ENCODE measurements at places on chromosomes 7 and 10.

- peak; percentile 71 for DNase-seq
These were observed 75.8 kb downstream of the LSMEM1 start for GRCh38 chr7:112556633-112557032.

DNA sequence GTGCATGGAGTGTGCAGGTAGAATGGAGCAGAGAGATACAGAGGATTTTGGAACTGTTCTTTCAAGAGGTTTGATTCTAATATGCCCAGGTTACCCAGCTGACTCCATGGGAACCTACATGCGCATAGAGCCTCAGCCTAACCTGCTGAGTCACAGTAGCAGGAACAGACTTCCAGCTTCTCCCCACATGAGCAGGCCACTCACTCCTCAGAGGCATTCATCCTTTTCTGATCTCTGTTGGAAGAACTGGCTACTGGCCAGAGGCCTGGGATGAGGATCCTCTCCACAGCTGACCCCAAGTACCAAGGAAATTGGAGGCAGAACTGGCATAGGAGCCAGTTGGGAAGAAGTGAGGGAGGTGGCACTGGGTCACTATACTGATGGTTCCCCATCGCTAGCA is 17.9 kb upstream of the CCSER2 start:
- no peak for DNase-seq

DNA sequence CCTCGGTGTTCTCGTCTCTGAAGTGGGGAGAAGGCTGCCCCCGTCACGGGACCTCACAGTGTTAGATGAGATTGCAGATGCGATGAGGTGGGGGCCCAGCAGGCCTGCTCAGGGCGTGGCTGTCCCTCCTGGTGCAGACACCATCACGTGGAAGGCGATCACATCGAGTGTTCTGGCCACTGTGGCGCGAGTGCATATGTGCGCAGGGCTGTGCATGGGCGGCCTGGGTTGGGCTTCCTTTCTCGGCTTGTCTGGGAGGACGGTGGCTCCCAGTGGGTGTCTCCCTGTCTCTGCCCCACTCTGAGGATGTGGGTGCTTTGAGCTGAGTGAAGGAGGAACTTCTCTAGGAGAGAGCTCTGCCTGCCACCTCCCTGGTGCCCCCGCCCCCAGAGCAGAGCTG is 83.1 kb downstream of the LHPP start:
- peak; percentile 35 for DNase-seq

DNA sequence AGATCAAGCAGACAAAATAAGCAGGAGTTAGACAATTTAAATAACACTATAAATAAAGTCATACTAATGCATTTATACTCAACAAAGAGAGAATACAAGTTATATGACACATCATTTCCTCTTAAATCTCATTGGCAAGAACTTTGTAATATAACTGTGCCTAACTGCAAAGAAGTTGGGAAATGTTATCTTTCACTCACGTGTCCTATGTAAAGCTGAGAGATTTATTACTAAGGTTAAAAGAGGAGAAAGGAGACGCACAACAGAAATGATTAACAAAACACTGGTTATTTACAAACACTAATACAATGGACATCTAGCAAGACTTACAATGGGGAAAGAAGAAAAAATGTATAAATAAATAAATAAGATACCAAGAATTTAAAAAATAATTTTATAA is 12.7 kb upstream of the TMEM273 start:
- DNase-seq, result no peak

DNA sequence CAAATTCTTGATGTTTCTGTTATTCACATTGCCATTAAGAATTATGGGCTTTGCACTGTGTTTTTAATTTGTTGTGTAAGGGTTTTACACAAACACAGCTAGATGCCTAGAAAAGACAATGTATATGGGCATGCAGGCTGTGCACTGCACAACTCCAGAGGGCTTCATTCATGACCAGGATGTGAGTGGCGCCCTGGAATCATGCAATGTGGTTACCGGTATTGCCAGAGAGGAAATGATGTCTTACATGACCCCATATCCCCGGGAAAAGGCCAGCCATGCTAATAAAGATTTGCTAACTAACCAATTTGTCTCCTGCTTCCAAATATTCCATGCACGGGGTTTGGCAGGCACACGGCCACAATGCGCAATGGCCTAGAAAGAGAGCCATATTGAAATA is 16.9 kb downstream of the KCNMA1 start:
- DNase-seq, result peak; percentile 56

DNA sequence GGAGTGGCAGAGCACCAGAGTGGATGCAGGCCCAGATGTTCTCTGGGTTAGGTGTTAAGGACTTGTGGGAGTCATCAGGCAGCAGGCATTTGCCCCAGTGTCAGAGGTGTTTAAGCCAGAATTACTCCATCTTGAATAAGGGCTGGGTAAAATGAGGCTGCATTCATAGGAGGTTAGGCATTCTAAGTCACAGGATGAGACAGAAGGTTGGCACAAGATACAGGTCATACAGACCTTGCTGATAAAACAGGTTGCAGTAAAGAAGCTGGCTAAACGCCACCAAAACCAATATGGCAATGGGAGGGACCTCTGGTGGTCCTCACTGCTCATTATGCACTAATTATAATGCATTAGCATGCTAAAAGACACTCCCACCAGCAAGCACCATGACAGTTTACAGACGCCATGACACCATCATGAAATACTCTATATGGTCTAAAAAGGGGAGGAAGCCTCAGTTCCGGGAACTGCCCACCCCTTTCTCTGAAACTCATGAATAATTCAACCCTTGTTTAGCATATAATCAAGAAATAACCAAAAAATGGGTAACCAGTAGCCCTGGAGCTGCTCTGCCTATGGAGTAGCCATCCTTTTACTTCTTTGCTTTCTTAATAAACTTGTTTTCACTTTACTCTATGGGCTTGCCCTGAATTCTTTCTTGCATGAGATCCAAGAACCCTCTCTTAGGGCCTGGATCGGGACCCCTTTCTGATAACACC is 882 bp upstream of the LRRC61 start:
- DNase-seq, result no peak

GRCh38 chr10:127600479-127600878 is 51.4 kb downstream of the NPS start:
- DNase-seq, result peak; percentile 44

- DNase-seq, result no peak
These were observed 99.4 kb upstream of the TMEM106B start for GRCh38 chr7:12111422-12112405.

GRCh38 chr7:116451957-116452729 is 47.4 kb upstream of the CAV2 start:
- no peak for DNase-seq

- no peak for DNase-seq
These were observed 44.0 kb upstream of the SORBS1 start for GRCh38 chr10:95605163-95605562.

GRCh38 chr7:128405471-128406313 is 4.1 kb downstream of the IMPDH1 start:
- peak; percentile 84 for DNase-seq

GRCh38 chr10:116879817-116880216 is 30.5 kb downstream of the ENO4 start:
- no peak for DNase-seq

DNA sequence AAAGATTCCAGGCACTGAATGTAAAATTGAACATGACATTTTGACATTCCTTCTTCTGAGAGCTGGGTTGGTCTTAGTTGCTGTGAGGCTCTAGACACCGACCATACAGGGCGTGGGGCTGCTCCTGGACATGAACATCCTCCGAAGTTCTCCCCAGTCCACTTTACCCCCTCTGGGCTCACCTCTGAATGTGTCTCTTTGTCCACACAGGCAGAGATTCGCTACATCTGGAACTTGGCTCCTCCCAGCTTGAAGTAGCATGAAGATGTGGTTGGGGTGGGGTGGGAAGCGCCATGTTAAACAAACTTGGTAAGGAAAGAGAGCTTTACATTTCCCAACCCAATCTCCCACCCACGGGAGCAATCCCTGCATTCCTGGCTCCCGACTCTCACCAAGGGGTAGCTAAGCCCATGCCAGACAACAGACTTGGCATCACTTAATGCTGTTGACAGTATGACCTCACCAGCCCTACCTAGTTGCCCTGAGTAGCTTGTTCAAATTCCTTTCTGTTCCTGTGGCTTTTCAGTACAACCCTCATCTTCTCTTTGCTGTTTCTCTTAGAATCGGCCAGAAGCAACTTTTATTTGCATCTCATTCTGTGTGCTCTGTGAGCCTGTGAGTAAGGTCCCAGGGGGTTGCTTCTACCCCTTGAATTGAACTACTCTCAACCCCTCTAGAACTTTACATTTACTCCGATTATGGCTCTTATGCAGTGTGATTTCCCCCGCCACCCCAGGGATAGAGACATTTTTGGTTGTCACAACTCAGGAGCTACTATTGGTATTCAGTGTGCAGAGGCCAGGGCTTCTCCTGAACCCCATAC is 211.4 kb downstream of the SEC23IP start:
- no peak for DNase-seq

DNA sequence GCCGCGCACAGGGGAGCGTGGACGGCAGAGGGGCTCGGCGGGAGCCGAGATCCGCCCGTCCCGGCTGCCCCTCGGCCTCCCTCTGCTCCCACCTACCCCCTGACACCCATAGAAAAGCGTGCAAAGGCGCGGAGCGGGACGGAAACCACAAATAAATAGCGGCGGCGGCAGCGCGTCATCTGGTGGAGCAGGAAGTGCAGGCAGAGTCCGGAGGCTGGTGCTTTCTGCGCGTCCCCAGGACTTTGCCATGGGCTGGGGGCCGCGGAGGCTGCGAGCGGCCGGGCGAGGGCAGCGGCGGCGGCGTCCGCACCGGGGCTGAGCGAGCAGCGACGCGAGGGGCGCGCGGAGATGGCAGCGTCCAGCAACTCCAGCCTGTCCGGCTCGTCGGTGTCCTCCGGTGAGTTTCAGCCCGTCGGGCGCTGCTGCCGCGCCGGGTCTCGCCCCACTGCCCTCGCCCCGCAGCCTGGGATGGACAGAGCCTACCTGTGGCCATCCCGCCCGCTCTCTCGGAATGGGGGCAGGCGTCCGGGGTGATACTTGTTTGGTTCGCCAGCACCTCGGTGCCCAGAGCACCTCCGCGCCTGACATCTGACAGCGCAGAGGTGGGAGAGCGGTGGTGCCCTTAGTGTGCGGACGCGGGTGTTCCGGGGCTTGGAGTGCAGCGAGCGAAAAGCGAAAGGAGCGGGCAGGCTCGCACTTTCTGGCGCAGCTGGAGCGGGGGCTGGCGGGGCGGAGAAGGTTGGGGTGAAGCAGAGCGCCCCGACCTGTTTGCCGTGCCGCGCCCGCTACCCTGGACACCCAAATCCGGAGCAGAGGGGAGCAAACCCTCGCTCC is at the start of gene CHN2:
TSS of gene CHN2 (plus strand) at position 182 of the 834 bp plus-strand sequence.
- no peak for DNase-seq

- no peak for DNase-seq
These were observed 126.1 kb downstream of the ELAPOR2 start for GRCh38 chr7:86933295-86933845.

GRCh38 chr10:8637640-8638039 is 583.2 kb downstream of the GATA3 start:
- DNase-seq, result no peak

DNA sequence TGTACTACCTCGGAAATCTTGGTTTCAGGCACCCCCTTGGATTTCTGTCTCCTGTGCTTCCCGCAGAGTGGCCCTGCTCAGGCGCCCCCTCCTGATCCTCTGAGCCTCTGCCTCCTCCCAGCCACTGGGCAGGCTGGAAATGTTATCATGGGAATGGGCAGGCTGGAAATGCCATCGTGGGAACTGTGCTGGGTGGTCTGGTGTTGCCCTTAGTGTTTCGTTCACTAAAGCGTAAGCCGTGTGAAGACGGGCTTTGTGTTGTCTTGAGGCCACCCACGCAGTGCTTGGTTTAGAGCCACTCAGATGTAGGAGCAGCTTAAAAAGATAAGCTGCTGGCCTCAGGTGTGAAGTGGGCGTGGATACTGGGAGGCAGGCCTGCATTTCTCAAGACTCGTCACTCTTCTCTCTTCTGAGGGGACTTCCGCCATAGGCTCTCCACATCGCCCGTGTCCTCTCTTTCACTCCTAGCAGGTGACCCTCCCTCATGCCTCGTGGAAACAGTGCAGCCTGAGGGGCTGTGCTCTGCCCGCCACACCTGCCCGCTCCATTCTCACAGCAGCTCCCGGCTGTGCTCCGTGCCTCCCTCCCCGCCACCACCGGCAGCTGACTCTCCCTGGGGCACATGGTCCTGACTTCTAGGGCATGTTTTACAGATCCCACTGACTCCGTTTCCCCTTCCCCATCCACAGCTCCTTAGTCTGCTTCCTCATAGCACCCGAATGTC is 28.5 kb downstream of the PPP2R2D start:
- no peak for DNase-seq

GRCh38 chr7:69770613-69771012 is 172.3 kb downstream of the AUTS2 start:
- DNase-seq, result no peak

GRCh38 chr10:18261768-18262231 is 121.6 kb downstream of the CACNB2 start:
- no peak for DNase-seq

GRCh38 chr7:55274156-55274555 is 91.0 kb upstream of the LANCL2 start:
- no peak for DNase-seq
